Pons (tissue), 1 donor: ENCODE measurements at places on chromosomes 5 and 9.

GRCh38 chr5:54561651-54562050, 44.1 kb downstream of the SNX18 start:
- DNase-seq: no peak

DNA sequence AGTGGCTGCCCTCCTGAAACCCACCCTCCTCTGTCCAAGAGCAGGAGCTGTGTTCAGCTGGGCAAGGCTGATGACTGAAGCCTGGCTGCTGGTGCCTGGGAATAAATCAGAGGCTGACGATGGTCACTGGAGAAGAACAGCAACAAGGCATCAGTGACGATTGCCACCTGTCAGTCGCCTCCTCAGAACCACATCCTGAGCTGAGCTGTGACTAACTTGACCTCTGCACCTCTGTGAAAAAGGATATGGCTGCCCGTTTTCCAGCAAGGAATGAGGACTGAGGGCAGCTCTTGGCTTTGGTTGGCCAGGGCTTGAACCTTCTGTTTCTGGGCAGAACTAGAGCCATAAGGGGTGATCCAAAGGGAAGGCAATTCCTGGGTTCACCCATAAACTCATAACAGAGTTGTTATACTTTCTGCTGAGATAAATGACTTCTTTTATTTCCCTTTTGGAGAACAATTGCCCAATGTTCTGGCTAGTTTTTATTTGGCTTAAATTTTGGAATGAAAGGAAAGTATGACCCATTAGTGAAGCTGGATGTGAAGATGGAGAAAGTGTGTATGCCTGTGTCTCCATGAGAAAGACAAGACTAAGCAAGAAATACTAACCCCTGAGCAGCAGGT, 40.1 kb downstream of the TRIP13 start:
- DNase-seq: no peak

- DNase-seq: no peak
Measured at GRCh38 chr5:174520420-174521396, 203.7 kb upstream of the MSX2 start.

DNA sequence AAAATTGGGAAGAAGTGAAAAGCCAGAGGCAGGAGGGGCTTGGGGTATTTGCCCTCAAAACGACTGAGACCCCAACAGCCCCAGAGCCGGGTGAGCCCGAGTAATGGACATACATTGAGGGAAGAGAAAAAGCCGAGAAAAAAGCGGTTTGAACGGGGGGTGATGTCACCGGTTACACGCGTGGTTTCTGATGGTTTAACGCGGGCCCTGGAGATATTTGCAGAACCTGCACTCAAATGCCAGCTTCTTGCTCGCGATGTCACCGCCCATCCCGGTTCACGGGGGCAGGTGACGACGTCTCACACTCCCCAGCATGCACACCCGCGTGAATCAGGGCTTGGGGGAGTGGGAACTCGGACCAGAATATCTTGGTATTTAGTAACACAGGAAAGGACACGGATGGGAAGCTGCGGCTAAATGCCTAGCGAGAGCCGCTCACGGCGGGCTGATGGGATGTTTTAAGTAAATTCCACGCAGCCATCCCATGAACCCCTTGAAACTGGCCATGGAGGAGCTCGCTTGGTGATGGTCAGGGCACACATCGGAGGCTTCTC, 102.0 kb upstream of the RAPGEF1 start:
- DNase-seq: no peak

DNA sequence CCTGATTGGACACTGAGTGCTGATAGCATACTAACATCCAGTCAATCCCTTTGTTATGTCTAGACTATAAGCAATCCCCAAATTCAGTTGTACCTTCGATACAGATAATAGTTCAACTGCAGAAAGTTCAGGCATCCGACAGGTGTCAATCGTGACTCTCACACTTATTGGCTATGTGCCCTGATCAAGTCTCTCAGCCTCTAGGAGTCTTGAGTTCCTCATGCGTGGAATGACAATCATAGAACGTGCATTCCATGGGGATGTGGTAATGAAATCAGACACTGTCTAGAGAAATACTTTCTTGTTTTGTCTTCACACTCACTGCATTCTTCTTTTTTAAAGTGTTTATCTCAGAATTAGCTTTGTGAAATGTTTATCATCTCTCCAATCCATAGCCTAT, 4.8 kb downstream of the ANKRD34B start:
- DNase-seq: no peak

GRCh38 chr9:136088939-136089696, 6.0 kb downstream of the NACC2 start:
- no peak for DNase-seq

DNA sequence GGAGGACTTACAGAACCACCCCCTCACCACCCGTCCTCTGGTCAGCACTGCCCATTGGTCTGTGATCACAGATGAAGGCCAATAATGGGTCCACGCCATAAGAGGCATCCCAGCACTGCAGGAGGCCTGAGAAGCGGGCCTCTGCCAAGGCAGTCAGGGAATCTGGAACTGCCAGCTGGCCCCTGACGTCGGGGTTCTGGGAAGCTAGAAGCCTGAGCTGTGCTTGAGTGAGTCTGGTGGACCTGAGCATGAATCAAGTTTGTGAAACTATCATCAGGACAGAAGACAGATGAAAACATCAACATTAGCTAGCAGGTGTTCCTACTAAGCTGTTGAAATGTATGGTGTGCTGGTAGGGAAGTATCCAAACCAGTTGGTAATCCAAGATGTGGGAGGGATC, 7.8 kb downstream of the ANGPTL2 start:
- no peak for DNase-seq
